ENCODE measurements at places on chromosomes 13 and 19.

DNA sequence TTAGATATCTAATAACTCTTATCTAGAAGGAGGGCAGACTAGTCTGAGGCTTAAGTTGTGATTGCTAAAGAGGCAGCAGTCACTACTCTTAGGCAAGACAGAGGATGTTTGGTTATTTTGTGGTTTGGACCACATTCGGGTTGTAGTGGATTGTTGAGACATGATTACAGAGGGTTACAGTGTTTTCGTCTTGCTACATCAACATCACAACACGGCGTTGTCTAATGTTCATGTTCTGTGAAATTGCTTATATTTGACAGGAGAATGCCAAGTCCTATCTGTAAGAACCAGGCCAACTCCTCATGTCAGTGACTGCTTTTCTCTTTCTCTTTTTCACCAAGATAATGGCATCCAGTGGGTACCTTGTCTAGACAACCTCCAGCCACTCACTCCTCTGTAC is 16.8 kb upstream of the TM9SF2 start:
- no peak overlapping the region for H3K4me3 ChIP-seq
- no peaks in the 10 kb centered on the region for H3K36me3 ChIP-seq
- no peaks in the 10 kb centered on the region for H3K27me3 ChIP-seq
- H3K27ac ChIP-seq = no peak overlapping the region

GRCh38 chr19:38664503-38665211 is 17.2 kb downstream of the ACTN4 start:
- H3K4me1 ChIP-seq = peaks cover 93% of the 10 kb centered on the region
- H3K4me3 ChIP-seq = no peak overlapping the region
- H3K36me3 ChIP-seq = no peaks in the 10 kb centered on the region
- DNase-seq = no peak

GRCh38 chr19:29873801-29874575 is 62.2 kb downstream of the CCNE1 start:
- peaks cover 10% of the 10 kb centered on the region for H3K4me1 ChIP-seq
- no peak overlapping the region for H3K4me3 ChIP-seq
- peaks cover 8% of the 10 kb centered on the region for H3K27me3 ChIP-seq
- no peak for DNase-seq
- H3K36me3 ChIP-seq = no peaks in the 10 kb centered on the region
- no peak overlapping the region for H3K27ac ChIP-seq

DNA sequence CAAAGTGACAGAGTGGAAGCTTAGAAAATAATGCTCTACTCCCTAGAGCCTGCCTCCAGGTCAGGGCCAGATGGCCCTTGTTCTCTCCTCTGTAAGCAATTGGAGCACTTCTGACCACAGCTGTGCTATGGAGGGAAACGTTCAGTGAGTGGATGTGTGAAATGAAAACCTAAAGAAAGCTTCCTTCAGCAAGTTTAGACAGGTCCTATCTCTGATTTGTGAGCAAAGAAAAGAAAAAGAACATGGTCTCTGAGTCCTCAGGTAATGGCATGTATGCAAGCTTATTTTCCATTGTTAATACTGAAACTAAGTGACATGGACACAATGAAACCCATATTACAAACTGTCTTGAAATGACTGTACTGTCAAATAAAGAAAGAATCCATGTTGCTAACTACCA is 1486.8 kb downstream of the EFNB2 start:
- DNase-seq = no peak
- no peaks in the 10 kb centered on the region for H3K36me3 ChIP-seq
- no peak overlapping the region for H3K4me3 ChIP-seq
- H3K27me3 ChIP-seq = no peaks in the 10 kb centered on the region
- no peak overlapping the region for H3K27ac ChIP-seq

DNA sequence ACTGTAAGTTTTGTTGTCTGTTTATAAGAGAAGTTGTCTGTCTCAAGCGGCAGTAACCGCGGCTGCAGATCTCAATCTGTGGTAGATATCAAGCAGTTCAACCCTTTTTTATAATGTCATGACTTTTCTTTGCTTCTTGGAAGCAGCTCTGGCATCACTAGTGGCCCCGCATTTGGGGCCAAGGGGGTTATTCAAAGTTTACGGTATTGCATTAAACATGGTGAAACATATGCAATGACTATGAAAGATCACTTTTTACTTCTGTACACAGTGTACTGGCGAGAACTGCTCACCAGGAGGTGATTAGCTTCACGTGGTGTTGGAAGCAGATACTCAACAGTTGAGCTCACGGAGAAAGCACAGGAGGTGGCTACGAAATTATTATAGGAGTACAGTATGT is 4.6 kb upstream of the FFAR3 start:
- H3K27ac ChIP-seq = no peak overlapping the region
- no peak overlapping the region for H3K4me3 ChIP-seq
- no peaks in the 10 kb centered on the region for H3K36me3 ChIP-seq
- DNase-seq = no peak
- peaks cover 22% of the 10 kb centered on the region for H3K4me1 ChIP-seq
- no peaks in the 10 kb centered on the region for H3K27me3 ChIP-seq

- H3K27me3 ChIP-seq = no peaks in the 10 kb centered on the region
- H3K36me3 ChIP-seq = no peaks in the 10 kb centered on the region
- H3K4me1 ChIP-seq = peaks cover 3% of the 10 kb centered on the region
- no peak for DNase-seq
These were observed 120.0 kb downstream of the CRYL1 start for GRCh38 chr13:20405691-20406090.

GRCh38 chr19:16258440-16258903 is 60.8 kb downstream of the AP1M1 start:
- no peak overlapping the region for H3K4me3 ChIP-seq
- no peak for DNase-seq
- H3K27me3 ChIP-seq = no peaks in the 10 kb centered on the region
- H3K36me3 ChIP-seq = no peaks in the 10 kb centered on the region
- H3K27ac ChIP-seq = no peak overlapping the region
- peaks cover 57% of the 10 kb centered on the region for H3K4me1 ChIP-seq

GRCh38 chr19:40908976-40909375 is 26.9 kb upstream of the CYP2A7 start:
- H3K4me3 ChIP-seq = no peak overlapping the region
- H3K27me3 ChIP-seq = no peaks in the 10 kb centered on the region
- DNase-seq = peak; percentile 44
- peaks cover 14% of the 10 kb centered on the region for H3K4me1 ChIP-seq
- no peaks in the 10 kb centered on the region for H3K36me3 ChIP-seq

DNA sequence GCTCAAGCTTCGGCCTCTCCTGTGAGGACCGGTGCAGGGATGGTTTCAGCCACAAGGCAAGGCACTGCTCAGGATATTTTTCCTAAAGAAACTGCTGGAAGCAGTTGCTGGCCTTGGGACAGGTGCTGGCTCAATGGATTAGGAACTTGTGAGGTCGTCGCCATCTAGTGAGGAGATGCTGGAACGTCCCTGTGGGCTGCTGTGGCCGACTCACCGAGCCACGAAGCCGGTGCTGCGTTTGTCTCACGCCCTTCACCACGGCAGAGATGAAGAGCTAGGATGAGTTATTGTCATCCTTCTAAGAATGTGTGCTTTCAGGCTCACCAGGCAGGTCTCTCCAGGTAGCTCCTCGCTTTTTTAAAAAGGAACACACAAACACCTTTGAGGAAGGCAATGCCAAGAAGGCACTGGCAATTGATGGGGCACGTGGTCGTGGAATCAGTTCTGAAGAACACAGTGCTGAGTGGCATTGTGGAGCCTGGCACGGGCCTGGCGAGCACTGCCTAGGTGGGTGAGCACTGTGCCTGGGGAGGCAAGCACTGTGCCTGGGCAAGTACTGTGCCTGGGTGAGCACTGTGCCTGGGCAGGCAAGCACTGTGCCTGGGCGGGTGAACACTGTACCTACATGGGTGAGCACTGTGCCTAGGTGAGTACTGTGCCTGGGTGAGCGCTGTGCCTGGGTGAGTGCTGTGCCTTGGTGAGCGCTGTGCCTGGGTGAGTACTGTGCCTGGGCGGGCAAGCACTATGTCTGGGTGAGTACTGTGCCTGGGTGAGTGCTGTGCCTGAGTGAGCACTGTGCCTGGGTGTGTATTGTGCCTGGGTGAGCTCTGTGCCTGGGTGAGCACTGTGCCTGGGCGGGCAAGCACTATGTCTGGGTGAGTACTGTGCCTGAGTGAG is 140.4 kb downstream of the TEX29 start:
- H3K27me3 ChIP-seq = no peaks in the 10 kb centered on the region
- no peaks in the 10 kb centered on the region for H3K4me1 ChIP-seq
- no peak for DNase-seq

GRCh38 chr19:18307271-18307681 is 15.6 kb downstream of the LSM4 start:
- peaks cover 5% of the 10 kb centered on the region for H3K36me3 ChIP-seq
- no peaks in the 10 kb centered on the region for H3K27me3 ChIP-seq
- peaks cover 60% of the 10 kb centered on the region for H3K4me1 ChIP-seq
- H3K27ac ChIP-seq = peak overlapping the region; percentile 99
- H3K4me3 ChIP-seq = no peak overlapping the region

GRCh38 chr19:42440357-42441048 is 2.2 kb downstream of the CXCL17 start:
- no peak overlapping the region for H3K4me3 ChIP-seq
- no peak overlapping the region for H3K27ac ChIP-seq
- H3K4me1 ChIP-seq = peaks cover 27% of the 10 kb centered on the region
- H3K36me3 ChIP-seq = no peaks in the 10 kb centered on the region

DNA sequence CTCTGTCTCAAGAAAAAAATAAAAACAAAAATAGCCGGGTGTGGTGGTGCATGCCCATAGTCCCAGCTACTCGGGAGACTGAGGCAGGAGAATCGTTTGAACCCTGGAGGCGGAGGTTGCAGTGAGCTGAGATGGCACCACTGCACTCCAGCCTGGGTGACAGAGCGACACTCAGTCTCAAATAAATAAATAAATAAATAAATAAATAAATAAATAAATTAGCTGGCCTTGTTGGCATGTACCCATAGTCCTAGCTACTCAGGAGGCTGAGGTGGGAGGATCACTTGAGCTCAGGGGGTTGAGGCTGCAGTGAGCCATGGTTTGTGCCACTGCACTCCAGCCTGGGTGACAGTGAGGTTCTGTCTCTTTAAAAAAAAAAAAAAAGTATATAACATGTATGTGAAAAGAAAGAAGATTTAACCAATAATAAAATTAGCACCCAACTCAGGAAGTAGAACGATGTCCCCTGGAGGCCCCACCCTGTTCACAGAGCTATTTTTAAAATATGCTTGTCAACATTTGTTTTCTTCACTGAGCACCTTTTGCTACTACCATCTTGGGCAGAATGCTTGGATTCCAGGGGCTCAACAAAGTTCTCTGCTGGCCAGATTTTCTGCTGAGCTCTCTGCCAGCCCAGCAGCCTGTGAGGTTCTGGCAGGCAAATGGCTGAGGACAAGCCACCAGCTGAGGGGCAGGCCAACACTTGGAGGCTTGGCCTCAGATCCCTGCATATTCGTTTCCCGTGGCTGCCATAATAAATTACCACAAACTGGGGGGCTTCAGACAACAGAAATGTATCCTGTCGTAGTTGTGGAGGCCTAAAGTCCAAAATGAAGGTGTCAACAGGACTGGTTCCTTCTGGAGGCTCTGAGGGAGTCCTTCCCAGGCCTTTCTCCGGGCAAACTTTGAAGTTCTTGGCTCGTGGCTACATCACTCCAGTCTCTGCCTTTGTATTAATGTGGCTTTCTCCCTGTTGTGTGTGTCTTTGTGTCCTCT is 5.2 kb downstream of the SLC25A42 start:
- peak; percentile 12 for DNase-seq
- H3K4me1 ChIP-seq = peaks cover 41% of the 10 kb centered on the region
- peaks cover 4% of the 10 kb centered on the region for H3K36me3 ChIP-seq
- peak overlapping the region; percentile 8 for H3K4me3 ChIP-seq
- H3K27ac ChIP-seq = no peak overlapping the region

DNA sequence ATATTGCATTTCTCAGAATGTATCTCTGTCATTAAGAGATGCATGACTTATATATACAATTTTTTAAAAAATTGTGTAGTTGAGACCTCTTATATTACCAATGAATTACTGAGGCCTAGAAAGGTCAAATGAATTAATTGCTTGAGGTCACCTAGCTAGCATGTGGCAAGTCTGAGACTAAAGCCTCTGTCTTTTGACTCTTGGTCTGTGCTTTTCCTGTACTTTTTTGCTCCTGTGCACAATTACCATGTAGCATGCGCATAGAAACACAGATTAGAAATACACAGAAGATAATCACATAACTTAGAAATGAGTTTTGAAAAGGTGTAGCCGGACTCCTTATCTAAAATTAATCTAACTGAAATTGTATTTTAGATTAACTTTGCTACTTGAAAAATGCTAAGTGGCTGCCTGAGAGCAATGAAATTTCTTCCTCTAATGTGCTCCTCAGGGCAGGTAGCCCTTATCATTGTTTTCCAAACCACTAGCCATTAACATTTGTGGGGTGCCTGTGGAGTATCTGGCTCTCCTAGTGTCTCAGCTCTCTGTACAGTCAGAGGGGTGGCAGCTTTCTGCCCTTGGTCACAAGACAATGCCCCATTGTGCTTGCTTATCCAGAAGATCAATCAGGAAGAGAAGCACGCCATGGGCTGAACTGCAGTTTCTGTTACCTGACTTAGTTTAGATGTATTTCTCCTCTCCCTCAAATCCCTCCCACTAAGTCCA is 119.6 kb downstream of the RFC3 start:
- no peaks in the 10 kb centered on the region for H3K27me3 ChIP-seq
- H3K27ac ChIP-seq = no peak overlapping the region
- H3K4me1 ChIP-seq = no peaks in the 10 kb centered on the region
- H3K36me3 ChIP-seq = no peaks in the 10 kb centered on the region
- no peak for DNase-seq
- H3K4me3 ChIP-seq = no peak overlapping the region

DNA sequence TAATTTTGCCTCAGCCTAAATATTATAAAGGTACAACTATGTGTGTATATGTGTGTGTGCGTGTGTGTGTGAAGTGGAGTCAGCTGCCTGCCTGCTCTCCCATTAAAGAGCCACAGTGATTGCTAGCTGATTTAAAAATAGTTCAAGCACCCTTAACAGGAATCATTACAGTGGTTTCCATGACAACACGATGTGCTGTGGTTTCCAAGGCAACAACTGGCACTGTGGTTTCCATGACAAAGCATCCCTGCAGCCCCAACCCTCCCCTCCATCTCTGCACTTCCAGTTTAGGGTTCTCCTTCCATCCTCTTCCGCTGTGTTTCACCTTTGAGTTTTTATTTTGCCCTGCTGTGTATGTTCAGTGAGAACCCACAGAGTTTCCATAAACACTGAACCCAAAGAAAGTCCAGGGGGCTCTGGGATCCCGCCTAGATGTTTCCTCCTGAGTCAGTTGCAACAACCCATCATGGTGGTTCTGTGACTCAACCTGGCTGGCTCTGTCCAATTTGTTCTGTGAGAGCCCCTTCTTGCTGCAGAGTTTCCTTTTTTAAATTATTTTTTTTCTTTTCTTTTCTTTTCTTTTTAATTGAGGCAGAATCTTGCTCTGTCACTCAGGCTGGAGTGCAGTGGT is 7.1 kb upstream of the PNMA8A start:
- no peaks in the 10 kb centered on the region for H3K36me3 ChIP-seq
- no peaks in the 10 kb centered on the region for H3K27me3 ChIP-seq
- peak; percentile 37 for DNase-seq
- no peak overlapping the region for H3K27ac ChIP-seq
